ENCODE measurements at places on chromosomes 5 and 9.
A peak's percentile ranks its signal among the peaks of the same experiment; 100 is the strongest.

- DNase-seq, result no peak
These were observed 25.1 kb downstream of the EHMT1 start for GRCh38 chr9:137643921-137644320.

GRCh38 chr5:120388016-120388781 is 75.9 kb upstream of the PRR16 start:
- DNase-seq, result no peak

DNA sequence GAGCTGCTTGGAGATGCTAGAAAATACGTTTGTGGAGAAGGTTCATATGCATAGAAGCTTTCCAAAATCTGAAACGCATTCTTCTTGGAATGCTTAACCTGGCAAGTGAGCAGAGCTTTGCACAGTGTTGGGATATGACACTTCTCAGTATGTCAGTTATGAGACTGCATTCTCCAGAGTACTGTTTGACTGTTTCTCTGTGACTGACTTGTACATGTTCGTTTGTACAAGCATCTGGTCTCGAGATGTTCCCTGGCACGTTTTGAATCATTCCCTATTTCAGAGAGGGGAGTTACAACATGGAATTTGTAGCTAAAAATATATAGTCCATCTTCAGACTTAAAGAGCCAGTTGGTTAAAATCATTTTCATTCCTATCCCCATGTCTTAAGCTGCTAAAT is 272.4 kb downstream of the ARRDC3 start:
- no peak for DNase-seq

DNA sequence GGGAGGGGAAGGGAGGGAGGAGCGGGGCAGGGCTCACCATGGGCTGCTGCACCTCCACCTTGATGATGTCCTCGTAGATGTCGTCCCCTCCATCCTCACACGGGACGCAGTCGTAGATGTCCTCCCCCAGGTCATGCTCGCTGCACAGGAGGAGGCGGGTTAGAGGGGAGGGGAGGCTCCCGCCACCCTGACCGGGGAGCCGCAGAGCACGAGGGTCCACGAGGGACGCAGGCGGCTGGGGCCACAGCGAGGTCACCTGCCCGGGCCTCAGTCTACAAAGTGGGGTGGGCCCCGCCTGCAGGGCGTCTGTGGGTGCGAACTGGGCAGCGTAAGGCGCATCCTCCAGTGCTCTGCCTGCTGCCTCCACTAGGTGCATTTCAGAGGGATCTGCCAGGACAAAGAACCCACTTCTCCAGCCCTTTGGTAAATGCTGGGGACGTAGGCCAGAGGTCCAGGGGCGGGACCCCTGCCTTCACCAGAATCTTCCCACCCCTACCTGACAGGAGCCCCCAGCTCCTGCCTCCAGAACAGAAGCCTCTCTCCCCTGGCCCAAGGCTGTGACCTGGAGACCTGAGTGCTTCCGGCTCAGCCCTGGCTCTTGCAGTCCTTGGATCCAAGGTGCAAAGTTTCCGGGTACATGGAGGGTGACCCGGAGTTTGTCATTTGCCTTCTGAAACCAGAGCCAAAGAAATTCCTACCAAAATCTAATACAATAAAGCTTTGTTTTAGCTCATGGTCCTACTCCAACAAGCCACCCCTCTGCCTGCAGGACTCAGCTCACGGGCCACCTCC is 74.1 kb upstream of the SARDH start:
- no peak for DNase-seq

GRCh38 chr5:14684757-14685156 is 20.2 kb downstream of the OTULIN start:
- no peak for DNase-seq

- peak; percentile 52 for DNase-seq
These were observed 154.7 kb downstream of the ZDHHC21 start for GRCh38 chr9:14538526-14538925.

DNA sequence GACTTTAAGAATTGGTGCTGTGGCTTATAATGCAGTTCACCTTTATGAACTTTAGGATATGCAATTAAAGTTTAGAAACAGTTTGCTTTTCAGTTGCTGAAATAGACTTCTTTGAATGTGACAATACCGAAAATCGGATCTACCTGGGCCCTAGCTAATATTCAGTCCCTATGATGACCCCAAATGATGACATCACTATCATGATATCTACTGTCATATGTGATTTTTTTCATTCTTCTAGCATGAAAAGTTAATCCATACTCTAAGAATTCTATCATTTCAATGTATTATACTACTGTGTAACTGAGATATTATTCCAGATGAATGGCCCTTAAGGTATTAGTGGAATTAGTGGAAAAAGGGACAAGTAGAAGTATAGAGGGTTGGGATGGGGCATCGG is 487.2 kb upstream of the TUSC1 start:
- DNase-seq, result no peak

GRCh38 chr5:1883925-1884677 is 1.4 kb upstream of the IRX4 start:
- DNase-seq, result no peak

DNA sequence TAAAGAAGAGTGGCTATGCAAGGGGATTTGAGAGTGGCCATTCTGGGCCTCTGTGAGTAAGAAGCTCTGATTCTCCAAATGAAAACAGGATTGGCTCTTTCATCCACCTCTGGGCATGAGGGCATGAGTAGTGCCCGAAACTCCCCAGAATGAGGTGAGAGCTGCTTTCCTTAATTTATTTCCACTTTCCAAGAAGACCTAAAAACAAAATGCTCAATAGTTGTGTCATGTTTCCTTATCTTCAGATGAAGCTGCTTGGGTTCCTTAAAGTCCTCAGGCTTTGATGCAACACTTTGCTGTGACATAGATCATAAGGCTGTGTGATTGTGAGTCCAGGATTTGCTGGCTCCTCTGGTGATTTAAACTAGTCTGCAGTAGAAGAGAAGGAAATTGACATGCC is 3.1 kb upstream of the ZCCHC10 start:
- DNase-seq, result no peak

DNA sequence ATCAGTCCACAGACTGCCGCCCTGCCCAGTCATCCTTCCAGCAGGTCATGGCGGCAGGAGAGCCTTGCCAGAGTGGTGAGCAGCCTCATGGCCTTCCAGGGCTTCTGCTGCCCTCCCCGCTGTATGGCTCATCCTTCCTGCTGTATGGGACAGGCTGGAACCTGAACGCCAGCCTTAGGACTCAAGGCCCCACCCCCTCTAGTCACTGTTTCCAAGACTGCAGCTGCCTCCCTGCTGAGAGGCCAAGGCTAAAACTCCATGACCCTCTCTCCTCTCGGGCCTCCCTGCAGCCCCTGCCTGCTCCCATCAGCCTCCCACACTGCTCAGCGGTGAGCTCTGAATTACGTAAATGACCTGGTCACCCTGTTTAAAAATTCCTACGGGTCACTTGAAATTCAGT is 227.5 kb downstream of the AGTPBP1 start:
- no peak for DNase-seq

- no peak for DNase-seq
These were observed 6.1 kb downstream of the BBLN start for GRCh38 chr9:128166169-128166568.

DNA sequence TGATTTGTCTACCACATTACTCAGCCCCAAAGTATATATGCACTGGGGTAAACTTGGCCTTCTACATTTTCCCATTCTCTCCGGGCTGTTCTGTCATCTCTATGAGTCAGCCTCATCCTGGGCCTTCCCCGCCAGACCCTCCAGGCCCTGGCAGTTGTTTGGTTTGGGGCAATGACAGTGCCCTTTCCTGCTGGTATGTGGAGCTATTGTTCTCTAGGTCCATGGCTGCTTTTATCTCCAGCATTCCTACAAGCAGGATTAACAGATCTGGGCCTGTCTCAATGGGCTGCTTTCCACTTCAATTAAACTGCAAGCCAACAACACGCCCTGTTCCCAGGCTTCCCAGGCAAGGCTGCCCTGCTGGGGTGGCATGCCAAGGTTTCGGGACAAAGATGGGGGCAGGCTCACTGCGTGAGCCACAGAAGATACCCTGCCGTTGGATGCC is 136.4 kb downstream of the SLIT3 start:
- no peak for DNase-seq

GRCh38 chr9:130438382-130438981 is 6.3 kb upstream of the ASS1 start:
- no peak for DNase-seq

DNA sequence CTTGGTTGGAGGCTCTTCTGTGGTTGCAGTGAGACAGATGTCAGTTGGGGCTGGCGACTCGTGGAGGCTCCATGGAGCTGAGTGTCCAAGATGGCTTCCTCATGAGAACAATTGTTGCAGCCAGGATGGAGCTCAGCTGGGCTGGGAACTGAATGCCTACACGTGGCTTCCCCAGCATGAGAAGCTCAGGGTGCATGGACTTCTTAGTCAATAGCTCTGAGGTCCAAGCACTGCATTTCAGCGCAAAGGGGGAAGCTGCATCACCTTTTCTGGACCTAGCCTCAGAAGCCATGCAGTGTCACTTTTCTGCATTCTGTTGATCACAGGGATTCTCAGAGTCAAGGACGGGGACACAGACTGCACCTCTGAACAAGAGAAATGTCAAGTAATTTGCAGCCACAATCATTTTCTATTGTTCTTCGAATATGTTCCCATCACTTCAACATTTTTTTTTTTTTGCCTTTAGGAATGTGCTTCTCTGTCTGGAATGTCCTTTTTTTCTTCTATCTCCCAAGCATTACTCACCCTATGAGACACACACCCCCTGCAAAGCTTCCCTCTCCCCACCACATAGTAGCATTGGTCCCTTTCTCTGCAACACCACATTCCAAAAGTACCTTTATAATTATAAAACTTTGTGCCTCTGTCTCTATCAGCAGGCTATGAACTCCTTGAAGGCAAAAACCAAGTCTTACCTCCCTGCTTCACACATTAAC is 57.5 kb upstream of the STK32A start:
- DNase-seq, result no peak

DNA sequence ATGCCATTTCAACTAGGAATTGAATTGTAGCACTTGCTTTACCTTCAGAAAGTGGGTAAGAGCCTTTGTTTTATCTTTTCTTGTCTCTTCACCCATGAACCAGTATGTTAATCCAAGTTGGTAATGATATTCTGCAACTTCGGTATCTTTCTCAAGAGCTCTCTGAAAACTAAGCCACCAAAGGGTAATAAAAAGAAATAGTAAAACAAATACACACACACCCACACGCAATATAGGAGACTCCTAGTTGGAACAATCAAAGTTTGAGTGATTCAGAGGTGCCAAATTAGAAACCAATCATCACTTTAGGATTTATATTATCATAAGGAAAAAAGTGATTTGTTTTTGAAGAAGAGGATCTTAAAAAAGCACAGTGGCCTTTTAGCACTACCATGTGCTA is 30.4 kb downstream of the SKIC3 start:
- no peak for DNase-seq

GRCh38 chr5:169081000-169081724 is 219.8 kb downstream of the SLIT3 start:
- no peak for DNase-seq

GRCh38 chr5:96209829-96210228 is 223.2 kb downstream of the PCSK1 start:
- no peak for DNase-seq

GRCh38 chr9:94829380-94830070 is 103.0 kb downstream of the AOPEP start:
- DNase-seq, result no peak

GRCh38 chr9:110126986-110127864 is 80.7 kb downstream of the C9orf152 start:
- no peak for DNase-seq

All from WERI-Rb-1 (cell line).